Thyroid gland (tissue), 4 donors: ENCODE measurements at places on chromosomes 7 and 10.

DNA sequence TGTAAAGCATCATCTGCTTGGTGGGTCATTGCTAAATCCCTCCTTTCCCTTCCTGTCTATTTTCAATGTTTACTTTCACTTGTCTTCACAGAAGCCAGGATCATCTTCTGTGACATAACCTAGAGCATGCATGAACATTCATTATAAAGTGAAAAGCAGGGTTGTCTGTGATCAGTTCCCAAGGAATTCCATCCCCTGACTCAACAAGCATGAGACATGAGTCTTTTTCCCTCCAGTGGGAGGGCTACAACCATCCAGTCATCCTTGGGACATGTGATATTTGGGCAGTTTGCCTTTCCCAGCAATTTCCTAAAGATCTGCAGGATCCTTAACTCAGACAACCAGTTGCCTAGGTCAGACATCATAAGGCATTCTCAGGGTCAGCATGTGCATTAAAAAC is 166.3 kb upstream of the TMEM196 start:
- no peak for DNase-seq
- no peaks in the 10 kb centered on the region for H3K36me3 ChIP-seq
- no peak overlapping the region for H3K4me3 ChIP-seq
- H3K27ac ChIP-seq: no peak overlapping the region

DNA sequence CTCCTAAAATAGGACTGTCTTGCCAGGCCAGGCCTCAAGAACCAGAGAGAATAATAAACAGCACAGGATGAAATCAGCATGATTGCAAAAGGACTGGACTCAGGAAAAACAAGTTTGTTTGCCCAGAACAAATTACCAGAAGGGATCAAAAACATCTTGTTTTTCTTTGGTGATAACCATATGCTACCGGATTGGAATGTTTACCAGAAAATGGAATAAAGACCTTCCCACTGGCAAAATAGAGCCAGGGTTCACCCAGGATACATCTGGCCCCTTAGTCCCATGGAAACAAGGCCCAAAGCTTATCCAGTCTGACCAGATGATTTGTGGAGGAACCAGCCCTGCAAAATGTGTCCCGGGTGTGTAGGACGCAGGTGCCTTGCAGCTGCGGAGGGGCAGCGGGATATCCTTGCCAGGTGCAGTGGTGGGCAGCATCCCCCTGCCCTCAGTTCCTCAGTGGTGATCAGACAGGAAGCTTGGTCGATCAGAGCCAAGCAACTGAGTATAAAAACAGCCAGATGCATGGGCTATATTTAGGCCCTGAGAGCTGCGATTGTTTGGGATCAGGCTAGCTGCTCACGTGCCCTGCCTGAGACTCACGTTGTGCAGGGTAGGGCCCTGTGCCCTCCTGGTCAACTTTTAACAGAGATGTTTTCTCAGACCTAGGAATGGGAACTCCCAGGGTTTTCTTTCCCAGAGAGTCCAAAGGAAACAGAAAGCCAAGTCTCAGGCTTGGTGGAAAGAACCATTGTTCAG is 4.6 kb upstream of the ZNF22 start:
- no peaks in the 10 kb centered on the region for H3K27me3 ChIP-seq
- H3K4me3 ChIP-seq: no peak overlapping the region
- DNase-seq: peak; percentile 51

DNA sequence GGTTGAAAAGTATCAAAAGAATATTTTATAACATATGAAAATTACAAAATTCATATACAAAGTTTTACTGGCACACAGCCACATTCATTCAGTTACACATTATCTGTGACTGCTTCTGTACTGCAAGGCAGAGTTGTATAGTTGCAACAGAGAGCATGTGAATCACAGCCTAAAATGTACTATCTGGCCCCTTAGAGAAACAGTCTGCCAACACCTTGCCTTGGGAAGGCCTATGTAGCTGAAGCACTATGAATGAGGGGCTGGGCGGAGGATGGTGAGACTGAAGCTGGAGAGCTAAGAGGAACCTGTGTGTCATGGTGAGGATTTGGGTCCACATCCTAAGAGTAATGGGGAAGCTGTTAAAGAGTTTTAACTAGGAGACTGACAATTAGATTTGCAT is 35.7 kb downstream of the PDZD8 start:
- H3K4me3 ChIP-seq: no peak overlapping the region
- H3K36me3 ChIP-seq: no peaks in the 10 kb centered on the region
- H3K27ac ChIP-seq: no peak overlapping the region
- H3K27me3 ChIP-seq: no peaks in the 10 kb centered on the region

GRCh38 chr7:140153666-140154161 is 23.1 kb downstream of the KDM7A start:
- no peak for DNase-seq
- H3K4me3 ChIP-seq: no peak overlapping the region
- no peaks in the 10 kb centered on the region for H3K27me3 ChIP-seq
- no peaks in the 10 kb centered on the region for H3K36me3 ChIP-seq
- H3K4me1 ChIP-seq: no peaks in the 10 kb centered on the region

GRCh38 chr7:137366995-137367394 is 23.5 kb upstream of the PTN start:
- no peak for DNase-seq
- H3K36me3 ChIP-seq: no peaks in the 10 kb centered on the region
- H3K4me1 ChIP-seq: no peaks in the 10 kb centered on the region
- no peak overlapping the region for H3K27ac ChIP-seq
